ENCODE measurements at places on chromosomes 7 and 10.
A peak's percentile ranks its signal among the peaks of the same experiment; 100 is the strongest.

DNA sequence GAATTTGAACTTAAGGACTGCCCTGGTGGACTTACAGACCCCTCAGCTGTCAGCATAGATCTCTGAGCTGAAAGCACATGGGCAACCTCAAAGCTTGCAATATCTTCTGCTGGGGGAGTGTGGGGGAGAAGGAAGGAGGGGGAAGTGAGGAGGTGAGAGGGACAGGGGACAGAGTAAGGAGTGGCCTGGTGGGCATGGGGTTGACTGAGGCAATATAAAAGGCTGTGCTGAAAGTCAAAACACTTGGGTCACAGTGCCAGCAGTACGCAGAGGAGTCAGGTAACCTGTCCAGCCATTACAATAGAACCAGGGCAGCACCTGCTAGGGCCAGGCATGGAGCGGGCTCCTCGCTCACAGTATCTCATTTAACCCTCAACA lies 43.2 kb downstream of the PPP1R3C start:
- no peak for DNase-seq

GRCh38 chr7:69619054-69619453 lies 20.8 kb downstream of the AUTS2 start:
- DNase-seq, result no peak

GRCh38 chr7:29282819-29283414 lies 88.3 kb downstream of the CHN2 start:
- no peak for DNase-seq

DNA sequence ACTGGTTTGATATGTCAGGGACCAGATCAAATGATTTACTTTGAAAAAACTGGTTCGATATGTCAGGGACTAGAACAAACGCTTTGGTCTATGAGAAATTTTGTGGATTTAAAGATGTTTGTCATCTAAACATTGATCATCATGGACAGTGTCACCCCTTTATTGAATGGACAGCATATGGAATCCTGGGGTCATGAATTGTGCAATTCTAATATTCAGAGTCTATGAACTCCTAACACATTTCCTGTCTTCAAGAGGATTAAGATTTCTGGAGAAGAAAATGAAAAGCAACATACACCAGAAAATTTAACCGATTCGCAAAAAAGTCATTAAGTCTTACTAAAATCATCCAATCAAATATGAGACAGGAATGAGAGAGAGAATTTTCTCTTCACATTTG lies 106.4 kb upstream of the FAM133B start:
- DNase-seq, result no peak

DNA sequence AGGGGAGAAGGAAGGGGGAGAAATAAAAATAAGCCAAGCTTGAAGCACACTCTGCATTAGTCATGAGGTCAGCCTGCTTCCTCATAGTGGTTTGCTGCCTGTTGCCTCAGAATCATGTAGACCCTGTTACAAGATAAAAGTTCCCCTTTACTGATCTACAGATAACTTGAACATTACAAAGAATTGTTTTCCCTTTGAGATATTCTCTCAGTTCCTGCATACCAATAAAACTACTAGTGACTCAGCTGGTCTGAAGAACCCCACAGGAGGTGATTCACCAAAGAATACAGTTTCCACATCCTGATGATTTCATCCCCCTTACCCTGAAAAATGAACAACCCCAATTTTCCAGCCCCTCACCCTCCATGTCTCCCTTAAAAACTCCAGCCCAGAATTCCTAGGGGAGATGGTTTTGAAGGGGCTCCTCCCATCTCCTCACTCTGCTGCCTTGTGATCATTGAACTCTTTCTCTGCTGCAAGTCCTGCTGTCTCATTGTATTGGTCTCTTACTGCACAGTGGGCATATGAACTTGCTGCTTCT lies 31.5 kb upstream of the NRP1 start:
- no peak for DNase-seq

DNA sequence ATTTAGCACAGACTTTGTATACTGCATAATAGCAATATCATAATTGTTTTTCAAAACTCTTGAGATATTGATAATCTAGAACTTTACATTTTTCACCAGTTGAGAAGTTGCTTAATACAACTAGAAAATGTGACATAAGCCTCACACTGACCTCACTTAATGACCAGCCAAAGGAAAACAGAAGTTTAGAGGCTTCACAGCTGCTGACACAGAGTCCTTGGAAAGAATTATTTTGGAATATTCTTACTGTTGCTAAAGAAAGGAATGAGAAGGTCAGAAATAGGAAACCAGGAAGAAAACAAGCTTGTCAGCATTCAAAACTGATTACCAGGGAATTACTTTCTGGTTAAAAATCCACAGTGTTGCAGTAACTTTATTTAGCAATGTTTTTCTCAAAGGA lies 35.5 kb upstream of the WASL start:
- DNase-seq, result no peak

- no peak for DNase-seq
Observed at GRCh38 chr10:33661580-33662336, 327.3 kb upstream of the NRP1 start.

- DNase-seq, result no peak
Observed at GRCh38 chr10:117442521-117442920, 67.3 kb upstream of the PDZD8 start.

- DNase-seq, result no peak
Observed at GRCh38 chr7:135180122-135180521, 9.6 kb upstream of the CYREN start.

GRCh38 chr7:15327001-15327400 lies 234.8 kb downstream of the AGMO start:
- DNase-seq, result no peak

DNA sequence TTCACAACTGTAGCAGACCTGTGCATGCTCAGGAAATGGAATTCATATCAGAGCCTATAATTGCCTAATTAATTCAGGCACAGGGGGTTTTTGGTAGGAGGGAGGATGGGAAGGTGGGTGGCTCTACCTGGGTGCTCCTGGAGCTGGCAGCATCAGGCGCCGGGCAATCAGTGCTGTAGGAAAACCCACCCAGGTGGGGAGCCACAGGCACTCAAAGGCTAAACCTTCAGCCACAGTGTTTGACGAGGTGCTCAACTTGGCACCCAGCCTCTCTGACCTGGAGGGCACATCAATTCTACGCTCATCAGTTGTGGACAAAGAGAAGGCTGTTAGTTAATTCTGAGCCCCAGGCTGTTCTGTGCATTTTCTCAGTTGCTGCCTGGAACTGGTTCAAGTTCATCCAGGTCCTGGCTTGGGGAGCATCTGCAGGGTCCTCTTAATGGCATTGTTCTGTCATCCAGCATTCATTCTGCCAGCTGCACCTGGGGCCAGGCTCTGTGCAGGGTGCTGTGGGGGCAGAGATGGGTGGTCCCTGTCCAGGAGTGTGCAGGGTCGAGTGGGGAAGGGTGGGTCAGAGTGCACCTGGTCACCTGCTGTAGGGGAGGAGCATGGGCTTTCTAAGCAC lies 54.1 kb upstream of the NPTX2 start:
- DNase-seq, result no peak

GRCh38 chr10:17348501-17349349 lies 105.7 kb downstream of the ST8SIA6 start:
- peak; percentile 26 for DNase-seq

GRCh38 chr7:145643981-145644380 lies 472.6 kb upstream of the CNTNAP2 start:
- no peak for DNase-seq

GRCh38 chr10:48536156-48536500 lies 68.7 kb downstream of the ARHGAP22 start:
- DNase-seq, result no peak

GRCh38 chr7:28469562-28469961 lies 57.2 kb downstream of the CREB5 start:
- no peak for DNase-seq

- no peak for DNase-seq
Observed at GRCh38 chr7:12322903-12323300, 80.8 kb downstream of the VWDE start.

- no peak for DNase-seq
Observed at GRCh38 chr10:69828144-69828870, 26.6 kb downstream of the COL13A1 start.

DNA sequence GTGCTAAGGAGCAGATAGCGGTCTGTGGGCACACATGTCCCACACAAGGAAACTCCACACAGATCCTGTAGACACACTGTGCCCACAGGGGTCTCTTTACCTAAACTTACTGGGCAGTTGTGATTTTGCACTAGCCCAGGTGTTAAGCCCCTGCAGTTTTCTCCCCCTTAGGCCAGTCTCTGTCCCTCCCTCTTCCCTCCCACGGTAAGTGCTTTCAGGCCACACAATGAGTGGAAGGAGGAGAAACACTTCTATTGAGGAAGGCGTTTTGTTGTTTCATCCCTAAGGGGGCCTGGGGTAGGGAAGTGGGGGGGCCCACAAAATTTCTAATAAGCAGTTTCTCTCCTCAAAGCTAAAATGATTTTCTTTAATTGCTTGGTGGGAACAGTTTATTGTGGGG lies 51.4 kb downstream of the FBXW4 start:
- DNase-seq, result no peak

- DNase-seq, result no peak
Observed at GRCh38 chr7:6340241-6340640, 67.8 kb upstream of the CYTH3 start.

- DNase-seq, result no peak
Observed at GRCh38 chr7:124032369-124033094, at the start of gene TMEM229A. TMEM229A (minus strand) TSS chr7:124033067; CDS start chr7:124033003, 64 bp downstream.

- DNase-seq, result no peak
Observed at GRCh38 chr10:77392236-77392721, 245.3 kb downstream of the KCNMA1 start.

GRCh38 chr7:17674166-17674942 lies 265.9 kb downstream of the SNX13 start:
- no peak for DNase-seq

DNA sequence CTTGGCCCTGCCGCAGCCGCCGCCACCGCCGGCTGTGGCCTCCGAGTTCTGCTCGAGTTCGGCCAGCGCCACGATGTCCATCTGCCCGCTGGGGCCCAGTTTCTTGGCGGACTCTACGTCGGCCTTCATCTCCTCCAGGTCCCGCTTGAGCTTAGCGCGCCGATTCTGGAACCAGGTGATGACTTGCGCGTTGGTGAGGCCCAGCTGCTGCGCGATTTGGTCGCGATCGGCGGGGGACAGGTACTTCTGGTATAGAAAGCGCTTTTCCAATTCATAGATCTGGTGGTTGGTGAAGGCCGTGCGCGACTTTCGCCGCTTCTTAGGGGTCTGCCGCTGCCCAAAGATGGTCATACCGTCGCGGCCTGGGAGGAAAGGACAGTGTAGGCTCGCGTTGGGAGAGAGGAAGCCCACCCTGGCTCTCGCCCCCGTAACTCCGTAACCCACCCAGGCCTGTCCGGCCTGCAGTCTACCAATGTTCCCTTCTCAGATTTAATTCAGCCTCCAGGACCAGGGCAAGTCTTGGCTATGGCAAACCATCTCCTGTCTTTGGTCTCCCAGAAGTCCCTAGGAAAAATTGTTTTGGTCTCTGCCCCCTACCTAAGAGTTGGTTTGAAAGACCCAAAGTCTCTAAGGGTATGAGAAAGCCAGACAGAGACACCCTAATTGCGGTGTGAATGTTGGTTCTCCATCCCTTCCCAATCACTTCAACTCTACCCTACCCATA lies 1.7 kb downstream of the LBX1 start:
- DNase-seq, result no peak

DNA sequence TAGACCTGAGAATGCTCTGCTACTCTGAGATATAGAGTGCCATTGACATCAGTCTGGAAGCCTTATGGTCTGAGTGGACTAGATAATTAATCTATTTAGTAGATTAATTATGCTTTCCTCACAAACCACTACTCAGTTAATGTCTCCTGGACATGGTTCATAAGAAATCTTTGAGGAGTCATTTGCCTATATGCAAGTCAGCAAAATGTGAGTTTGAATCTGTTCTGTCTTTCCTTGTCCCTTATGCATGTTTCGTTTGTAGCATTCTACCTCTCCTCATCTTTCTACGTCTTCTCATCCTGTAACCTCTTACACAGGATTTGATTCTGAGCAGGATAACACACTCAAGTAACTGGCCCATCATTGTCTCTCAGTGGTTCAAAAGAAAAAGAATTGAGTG lies 735.4 kb upstream of the LRRTM3 start:
- no peak for DNase-seq

DNA sequence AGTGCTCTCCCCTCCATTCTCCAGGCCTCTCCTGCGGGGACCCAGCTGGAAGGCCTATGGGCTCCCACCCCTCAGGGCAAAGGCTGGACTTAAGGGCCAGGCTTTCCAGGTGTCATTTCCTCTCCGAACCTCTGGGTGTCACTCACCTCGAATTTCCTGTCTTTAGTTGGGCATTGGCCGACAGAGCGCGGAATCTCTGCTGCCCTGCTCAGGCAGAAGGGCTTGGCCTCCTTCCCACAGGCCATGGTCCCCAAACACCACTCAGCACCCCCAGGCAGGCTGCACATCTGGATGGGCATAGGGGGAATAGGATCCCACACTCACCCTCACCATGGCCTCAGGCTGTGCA lies 212.9 kb downstream of the CCSER2 start:
- no peak for DNase-seq

GRCh38 chr10:67783606-67784294 lies 54.2 kb downstream of the DNAJC12 start:
- no peak for DNase-seq

DNA sequence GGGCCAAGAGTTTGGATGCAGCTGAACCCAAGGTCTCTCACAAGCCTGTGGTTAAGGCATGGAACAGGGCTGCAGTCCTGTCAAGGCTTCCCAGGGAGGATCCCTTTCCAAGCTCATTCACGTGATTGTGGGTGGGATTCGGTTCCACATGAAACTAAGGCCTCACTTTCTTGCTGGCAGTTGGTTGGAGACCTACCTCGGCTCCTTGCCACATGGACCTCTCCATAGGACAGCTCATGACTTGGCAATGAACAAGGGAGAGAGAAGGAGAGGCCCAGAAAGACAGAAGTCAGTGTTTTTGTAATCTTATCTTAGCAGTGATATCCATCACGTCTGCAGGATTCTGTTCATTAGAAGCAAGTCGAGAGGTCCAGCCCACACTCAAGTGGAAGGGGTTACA lies 583.8 kb downstream of the LRMDA start:
- no peak for DNase-seq

DNA sequence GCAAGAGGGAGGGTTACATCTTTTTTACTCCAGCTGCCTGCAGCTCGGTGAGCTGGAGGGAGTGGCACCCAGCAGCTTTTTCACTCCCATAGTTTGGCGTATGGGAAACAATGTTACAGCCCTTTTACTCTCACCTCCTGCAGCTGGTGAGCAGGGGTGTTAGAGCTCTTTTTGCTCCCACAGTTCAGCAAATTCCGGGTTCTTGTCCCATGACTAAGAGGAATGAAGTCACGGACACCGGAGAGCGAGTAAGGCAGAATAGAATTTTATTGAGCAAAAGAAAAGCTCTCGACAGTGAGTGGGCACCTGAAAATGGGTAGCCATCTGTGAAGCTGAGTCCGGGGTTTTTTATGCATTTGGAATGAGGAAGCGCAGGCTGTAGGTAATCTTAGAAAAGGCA lies 446.6 kb downstream of the GFRA1 start:
- no peak for DNase-seq

DNA sequence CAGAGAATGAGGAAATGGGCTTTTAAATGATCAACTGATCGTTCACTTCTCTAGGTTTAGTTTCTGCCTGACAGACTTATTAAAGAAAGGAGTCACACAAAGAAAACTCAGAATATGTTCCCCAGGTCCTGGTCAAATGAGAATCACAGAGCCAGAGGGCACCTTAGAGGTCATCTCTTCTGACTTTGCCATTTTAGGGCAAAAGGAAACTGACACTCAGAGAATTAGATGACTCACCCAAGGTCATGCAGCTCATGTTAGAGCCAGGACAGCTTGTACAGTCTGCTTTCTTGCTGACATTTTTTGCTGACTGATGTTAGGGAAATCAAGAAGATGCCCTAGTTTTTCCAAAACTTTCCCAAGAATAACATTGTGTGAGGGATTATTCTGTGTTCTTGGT lies 312.7 kb upstream of the SP8 start:
- DNase-seq, result no peak
